Left ventricle myocardium inferior (tissue), 1 donor: ENCODE measurements at places on chromosomes 7 and 10. TPM values are rescaled to one million over a fixed set of nuclear protein-coding genes. Genes with fewer than 3 reads are reported as not detected.

- no peak for DNase-seq
These were observed 951.0 kb downstream of the TYW1 start for GRCh38 chr7:67947646-67948045.

DNA sequence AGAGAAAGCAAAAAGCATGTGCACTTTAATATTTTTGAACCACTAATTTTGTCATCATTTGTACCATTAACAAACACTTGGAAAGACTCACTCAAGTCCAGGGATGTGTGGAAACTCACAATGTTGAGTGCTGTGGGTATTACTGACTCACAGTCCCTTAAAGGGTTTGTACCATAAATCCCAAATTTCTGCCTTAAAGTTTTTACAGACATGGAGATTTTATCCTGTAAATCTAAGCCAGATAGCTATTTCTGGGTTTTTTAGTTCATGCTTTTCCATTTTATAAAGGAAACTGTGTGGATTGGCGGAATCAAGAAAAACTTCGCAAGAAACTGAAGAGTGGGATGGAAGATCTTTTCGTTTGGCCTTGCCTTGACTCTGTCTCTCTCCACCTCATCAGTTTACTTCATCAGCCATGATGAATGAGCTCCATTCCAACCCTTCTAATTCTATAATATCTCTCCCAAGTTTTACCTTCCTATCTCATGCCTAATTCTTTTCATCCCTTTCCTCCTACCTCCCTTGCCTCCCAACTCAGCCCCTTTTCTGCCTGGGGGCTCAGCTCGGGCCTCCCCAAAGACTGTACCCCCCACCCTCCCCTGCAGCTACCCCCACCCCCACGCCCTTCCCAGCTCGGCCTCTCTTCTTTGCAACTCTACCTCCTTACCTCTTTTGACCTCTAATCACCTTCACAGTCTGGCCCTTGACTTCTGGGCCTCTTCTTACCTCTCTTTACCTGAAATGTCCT lies 218.5 kb upstream of the MKLN1 start:
- no peak for DNase-seq

Gene EGFR
- 6.1 TPM for total RNA-seq

GRCh38 chr10:21039721-21040120 lies 142.6 kb upstream of the NEBL start:
- no peak for DNase-seq

DNA sequence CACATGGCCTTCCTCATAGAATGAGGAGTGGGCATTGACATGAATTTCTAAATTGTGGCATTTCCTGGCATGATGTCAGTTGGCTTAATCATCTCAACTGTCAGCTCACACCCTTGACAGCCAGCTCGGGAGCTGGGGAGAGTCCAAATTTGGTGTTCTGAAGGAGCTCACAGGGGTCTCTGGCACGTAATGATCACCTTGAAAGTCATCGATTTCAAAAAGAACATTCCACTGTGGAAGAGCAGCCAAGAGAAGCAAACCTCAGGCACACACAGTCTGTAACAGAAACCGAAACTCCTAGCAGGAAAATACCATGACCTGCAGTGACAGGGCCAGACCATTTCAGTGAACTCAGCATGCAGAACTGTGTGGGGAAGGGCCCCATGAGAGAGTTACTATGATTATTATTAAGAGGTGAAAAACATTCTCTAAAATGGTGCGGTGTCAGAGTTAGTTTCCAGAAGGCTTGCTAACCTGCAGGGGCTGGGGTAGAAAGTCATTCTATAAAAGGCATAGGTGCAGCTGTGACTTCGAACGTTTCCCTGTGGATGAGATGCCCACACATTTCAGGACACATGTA lies 26.4 kb upstream of the KLF6 start:
- no peak for DNase-seq

Gene CCNJ
- 2.4 TPM for total RNA-seq

DNA sequence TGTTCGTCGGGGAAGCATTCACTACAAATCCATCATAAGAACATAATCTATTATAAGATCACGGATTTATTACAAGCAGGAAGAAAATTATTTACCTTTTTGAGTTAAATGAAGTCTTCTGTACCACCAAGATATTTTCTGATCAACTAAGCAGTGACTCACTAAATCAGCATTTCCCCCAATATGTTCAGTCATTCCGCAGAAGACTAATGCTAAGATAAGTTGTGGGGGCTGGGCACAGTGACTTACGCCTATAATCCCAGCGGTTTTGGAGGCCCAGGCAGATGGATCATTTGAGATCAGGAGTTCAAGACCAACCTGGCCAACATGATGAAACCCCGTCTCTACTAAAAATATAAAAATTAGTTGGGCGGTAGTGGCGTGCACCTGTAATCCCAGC lies 144.2 kb upstream of the EGR2 start:
- DNase-seq: no peak
